Cardiac septum (tissue), 1 donor: ENCODE measurements at places on chromosomes 4 and X.

GRCh38 chr4:165700855-165701254, 172.2 kb upstream of the TLL1 start:
- no peak for DNase-seq

DNA sequence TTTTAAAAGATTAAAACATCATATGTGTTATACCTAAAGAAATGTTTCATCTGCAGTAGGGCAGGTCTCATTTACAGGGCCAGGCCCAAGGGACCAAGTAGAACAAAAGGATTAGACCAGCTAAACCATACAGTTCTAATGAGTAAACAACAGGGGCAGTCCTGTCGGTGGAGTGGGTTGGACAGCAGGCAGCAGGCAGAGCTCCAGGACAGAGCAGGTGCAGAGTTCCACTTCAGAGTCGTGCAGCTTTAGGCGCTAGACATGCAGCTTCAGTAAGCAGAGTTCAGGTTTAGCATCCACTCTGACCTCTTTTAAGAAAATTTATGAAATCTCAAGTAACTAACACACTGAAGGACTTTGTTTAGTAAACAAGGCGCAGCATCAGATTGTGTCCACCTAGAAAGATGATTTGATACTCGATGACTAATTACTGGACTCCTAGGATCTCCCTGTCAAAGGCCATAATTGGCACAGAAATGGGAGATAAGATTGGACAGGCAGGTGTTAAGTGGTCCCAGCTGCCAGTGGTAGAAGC, 487.7 kb upstream of the INTU start:
- DNase-seq = no peak

DNA sequence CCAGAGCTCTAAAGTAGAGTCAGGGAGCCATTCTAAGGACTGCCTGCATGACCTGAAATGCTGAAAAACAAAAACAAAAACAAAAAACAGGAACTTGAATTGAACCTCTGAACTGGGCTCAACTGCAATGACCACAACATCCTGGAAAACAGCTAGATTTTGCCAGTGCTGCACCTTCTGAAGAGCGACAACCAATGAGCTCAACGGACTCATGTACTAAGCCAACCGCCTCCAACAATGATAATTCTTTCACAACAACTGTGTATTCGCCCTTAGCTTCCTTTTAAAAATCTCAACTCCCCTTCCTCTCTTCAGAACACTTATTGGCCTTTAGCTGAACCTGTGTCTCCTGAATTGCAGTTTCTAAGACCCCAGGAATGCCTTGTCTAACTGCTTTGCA, 69.8 kb downstream of the HAUS3 start:
- DNase-seq = no peak

GRCh38 chrX:134520860-134521390, 61.0 kb downstream of the HPRT1 start:
- DNase-seq = no peak

DNA sequence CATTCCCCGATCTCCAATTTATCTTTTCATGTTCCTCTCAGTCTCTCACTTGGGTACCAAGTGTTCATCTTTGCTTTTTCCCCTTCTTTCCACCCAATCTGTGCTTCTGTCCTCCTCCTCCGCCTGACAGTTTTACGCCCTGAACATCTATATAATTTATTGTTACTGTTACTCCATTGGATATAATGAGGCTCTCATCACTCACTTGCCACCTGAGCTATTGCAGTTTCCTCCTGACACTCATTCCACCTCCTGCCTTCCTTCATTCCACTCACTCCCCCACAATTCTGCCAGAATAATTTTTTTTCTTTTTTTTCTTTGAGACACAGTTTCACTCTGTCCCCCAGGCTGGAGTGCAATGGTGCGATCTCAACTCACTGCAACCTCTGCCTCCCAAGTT, 77.6 kb upstream of the SORBS2 start:
- DNase-seq = no peak

- no peak for DNase-seq
These were observed 1.7 kb upstream of the ZFP42 start for GRCh38 chr4:187993827-187994226.
